Placental pericyte (primary cell): ENCODE measurements at places on chromosomes 6 and 20. TPM values are rescaled to one million over a fixed set of nuclear protein-coding genes. Genes with fewer than 3 reads are reported as not detected.

Gene CEP85L
- total RNA-seq = 9.2 and 17.3 TPM in 2 replicates

Gene POPDC3
- 2.0 and 14.0 TPM in 2 replicates for total RNA-seq

Gene HACE1
- total RNA-seq = 17.7 and 24.1 TPM in 2 replicates

Gene SLC26A8
- total RNA-seq = not detected in 2 replicates

Gene OR12D3
- total RNA-seq = not detected in 2 replicates

Gene DYNLT2
- 1.1 and 1.3 TPM in 2 replicates for total RNA-seq

Gene TULP1
- not detected in 2 replicates for total RNA-seq

Gene CALHM4
- total RNA-seq = 0.14 TPM in 1 of 2 replicates, not detected in the other

Gene CLIC5
- total RNA-seq = not detected in 2 replicates

Gene MTO1
- total RNA-seq = 45.3 and 48.8 TPM in 2 replicates

Gene DEFB124
- not detected in 2 replicates for total RNA-seq

Gene SLC17A1
- not detected in 2 replicates for total RNA-seq

Gene BMP7
- total RNA-seq = not detected in 2 replicates

Gene RNF182
- under 0.01 and 2.3 TPM in 2 replicates for total RNA-seq

Gene THBS2
- total RNA-seq = 169 and 233 TPM in 2 replicates

Gene DCDC2
- total RNA-seq = under 0.01 and 0.14 TPM in 2 replicates

Gene BANF2
- total RNA-seq = not detected in 2 replicates

Gene ALDH8A1
- total RNA-seq = 0.22 and 0.72 TPM in 2 replicates

Gene PRR3
- 7.9 and 11.3 TPM in 2 replicates for total RNA-seq

Gene C6orf132
- total RNA-seq = 0.88 and 2.3 TPM in 2 replicates

Gene SIM1
- not detected in 2 replicates for total RNA-seq

Gene RFX6
- total RNA-seq = not detected in 2 replicates
